ENCODE measurements at places on chromosomes 12 and 14.
A peak's percentile ranks its signal among the peaks of the same experiment; 100 is the strongest.

DNA sequence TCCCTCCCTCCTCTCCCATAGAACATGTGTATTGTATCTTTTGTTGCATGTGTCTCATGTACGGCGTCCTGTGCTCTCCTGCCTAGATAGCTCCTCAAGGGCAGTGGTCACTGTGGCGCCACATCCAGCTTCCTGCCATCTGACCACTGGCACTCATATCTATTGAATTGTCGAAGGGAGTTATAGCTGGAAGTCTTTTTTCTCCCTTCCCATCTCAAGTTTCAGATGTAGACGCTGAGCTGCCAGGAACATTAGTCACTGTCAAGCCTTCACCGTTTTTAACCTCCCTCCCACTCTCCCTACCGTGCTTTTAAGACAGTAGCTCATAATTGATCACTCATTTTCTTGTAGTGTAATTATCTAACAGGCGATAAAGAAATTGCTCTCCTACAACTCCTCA is 33.0 kb downstream of the MTHFD1 start:
- DNase-seq = no peak

DNA sequence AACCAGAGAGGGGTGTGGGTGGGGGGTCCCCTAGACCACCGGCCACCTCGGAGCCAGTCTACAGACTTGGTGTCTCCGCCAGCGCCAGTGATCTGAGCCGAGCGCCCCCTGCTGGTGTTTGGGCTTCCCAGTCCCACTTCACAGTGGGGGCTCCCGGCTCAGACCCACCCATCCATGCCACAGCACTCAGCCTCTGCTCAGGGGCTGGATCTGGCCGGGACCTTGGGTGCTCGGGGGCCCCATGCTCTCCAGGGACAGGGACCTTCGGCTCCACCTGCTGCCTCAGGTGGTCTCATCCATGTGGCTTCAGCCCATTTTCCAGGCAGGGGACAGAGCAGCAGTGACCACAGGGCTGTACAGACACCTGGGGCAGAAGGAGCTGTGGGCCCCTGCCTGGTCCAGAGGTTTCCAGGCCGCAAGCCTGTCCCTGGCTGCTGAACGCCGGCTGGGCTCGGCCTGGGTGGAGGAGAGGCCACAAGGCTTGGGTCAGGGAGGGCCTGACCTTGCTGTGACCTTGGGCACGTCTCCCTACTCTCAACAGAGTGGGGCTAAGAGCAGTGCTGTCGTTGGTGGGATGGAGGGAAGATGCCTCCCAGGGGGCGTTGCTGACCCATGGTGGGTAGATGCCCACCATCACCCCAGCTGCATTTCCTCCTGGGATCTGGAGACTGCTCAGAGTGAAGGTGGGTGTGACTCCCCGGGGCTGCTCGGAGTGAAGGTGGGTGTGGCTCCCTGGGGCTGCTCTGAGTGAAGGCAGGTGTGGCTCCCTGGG is 86.3 kb downstream of the KIF26A start:
- peak; percentile 9 for DNase-seq

GRCh38 chr14:56004323-56004722 is 113.9 kb upstream of the PELI2 start:
- DNase-seq = no peak

GRCh38 chr12:119713551-119714031 is 45.7 kb downstream of the PRKAB1 start:
- no peak for DNase-seq

- DNase-seq = no peak
Observed at GRCh38 chr14:54470701-54471100, 18.1 kb downstream of the GMFB start.

GRCh38 chr12:15933751-15934150 is 22.6 kb downstream of the DERA start:
- DNase-seq = no peak

DNA sequence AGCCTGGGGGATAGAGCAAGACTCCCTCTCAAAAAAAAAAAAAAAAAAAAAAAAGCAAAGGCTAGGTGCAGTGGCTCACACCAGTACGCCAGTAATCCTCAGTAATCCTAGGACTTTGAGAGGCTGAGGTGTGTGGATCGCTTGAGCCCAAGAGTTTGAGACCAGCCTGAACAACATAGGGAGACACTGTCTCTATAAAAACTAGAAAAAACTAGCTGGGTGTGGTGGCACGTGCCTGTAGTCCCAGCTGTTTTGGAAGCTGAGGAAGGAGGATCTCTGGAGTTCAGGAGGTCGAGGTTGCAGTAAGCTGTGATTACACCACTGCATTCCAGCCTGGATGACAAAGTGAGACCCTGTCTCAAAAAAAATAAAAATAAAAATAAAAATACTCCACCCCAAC is 8.9 kb upstream of the RBM25 start:
- DNase-seq = no peak

- DNase-seq = no peak
Observed at GRCh38 chr12:111761099-111761498, 5.6 kb upstream of the ALDH2 start.

DNA sequence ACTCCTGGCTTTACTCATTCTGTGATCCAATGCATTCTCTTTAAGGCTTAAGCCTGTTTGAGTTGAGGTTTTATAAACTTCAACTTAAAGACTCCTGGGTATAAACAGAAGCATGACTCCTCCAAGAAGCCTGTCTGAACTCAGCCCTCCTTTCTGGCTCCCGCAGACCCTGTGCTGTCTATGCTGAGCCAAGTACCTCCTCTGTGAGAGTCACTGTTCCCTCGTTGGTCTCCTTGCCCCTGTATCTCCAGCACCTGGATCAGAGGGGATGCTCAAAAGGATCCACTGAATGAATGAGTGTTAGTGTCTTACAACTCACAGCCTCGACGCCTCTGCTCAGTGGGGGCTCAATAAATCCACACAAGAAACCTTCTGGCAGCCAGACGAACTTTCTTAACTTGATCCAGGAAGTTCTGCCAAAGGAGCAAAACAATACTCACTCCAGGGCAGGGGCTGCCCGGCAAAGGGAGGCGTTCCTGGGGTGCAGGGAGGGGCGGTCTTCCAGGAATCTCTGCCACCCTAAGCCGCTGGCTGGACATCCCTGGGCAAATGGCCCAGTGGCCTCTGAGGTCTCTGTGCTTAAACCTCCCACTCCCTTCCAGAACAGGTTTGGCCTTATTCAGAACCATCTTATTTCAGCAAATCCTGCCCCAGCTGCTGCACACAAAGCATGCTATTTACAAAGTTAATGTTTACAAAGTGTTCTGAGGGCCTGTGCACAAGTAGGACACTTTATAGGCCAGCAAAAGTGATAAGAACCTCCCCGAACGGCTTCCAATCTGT is 32.9 kb downstream of the MAP1LC3B2 start:
- DNase-seq = no peak

DNA sequence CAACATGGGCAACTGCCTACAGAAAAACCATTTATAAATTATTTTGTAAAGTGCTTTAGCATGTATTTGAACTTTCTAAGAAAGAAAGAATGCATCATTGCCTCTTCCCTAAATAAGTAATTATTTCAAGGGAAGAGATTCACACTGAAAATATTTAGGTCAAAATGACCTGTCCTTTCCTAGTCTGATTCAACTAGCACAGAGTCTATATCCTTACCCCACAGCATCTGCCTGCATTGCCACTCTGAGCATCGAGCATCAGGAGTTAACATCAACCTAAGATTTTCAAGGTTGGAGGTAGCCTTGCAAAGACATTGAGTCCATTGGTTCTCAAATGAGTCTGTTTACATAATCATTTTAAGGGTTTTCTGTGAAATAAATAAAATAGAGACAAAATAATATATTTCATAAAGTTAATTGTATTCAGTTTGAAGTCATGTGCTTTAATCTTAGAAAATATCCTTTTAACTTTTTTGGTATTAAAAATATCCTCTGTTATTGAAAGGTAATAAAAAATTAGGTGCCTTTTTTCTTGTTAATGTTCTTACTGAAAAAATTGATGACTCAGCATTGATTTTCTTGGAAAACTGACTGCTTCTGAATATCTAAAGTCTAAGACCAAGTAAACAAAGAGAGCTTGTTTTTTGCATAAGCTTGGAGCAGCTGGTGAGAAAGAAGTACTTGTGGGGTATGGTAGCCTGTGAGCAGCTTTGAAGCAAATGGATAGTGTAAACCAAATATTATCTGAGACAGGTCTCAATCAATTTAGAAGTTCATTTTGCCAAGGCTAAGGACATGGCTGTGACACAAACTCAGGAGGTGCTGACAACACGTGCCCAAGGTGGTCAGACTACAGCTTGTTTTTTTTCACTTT is 269.0 kb upstream of the CLEC14A start:
- no peak for DNase-seq

DNA sequence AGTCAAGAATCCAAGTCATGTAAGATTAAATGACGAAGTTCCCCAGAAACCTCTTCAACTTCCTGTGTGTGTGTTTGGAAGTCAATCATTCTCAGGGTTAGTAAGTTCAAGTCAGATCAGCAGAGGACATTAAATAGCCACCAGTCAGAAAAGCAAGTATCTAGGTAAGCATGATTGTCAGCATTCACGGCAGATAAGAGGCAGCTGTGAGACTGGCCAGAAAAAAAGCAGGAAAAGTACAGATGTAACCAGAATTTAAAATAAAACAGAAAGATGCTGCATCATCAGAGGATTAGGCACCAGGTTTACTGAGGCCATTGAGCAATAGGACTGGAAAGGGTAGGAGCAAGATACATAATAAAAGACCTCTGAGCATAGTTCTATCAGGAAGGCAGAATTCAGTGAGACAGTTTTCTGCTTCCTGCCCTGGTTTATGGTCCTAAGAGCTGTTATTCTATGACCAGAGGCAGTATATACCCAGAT is 606.9 kb downstream of the FSCB start:
- no peak for DNase-seq

DNA sequence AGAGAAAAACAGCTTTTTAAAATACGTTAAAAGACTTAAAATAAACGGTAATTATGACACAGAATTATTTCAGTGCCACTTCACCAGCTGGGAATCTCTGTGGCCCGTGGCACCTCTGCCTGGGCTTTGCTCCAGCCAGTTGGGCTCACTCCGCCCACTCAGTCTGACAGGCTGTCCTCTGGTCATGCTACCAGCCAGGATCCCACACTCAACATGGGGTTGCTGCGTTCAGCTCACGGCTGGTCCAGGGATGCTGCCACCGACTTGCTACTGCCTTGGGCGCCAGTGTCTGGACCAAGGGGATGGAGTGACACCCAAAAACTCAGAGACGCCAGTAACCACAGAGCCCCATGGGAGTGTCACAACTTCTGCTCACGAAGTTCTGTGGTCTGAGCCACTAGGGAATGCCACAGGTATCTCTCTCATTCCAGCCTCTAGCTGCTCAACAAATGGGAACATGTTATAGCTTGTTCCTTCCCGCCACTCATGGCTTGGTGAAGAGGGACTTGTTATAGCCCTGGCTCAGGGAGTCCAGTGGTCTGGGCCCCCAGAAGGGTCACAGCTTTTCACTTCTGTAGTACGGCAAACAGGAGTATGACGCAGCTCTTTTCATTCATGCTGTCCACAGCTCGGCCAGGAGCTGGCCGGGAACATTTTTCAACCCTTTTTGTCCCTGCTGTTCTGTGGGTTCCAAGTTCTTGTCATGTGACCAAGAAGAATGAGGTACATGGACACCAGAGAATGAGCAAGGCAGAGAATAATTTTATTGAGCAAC is 23.4 kb upstream of the ATXN7L3B start:
- DNase-seq = no peak

GRCh38 chr14:71354801-71355200 is 447.5 kb downstream of the PCNX1 start:
- no peak for DNase-seq

- DNase-seq = no peak
Observed at GRCh38 chr14:65351493-65352194, 60.9 kb upstream of the FUT8 start.

- no peak for DNase-seq
Observed at GRCh38 chr12:4214877-4215228, 58.7 kb upstream of the CCND2 start.

DNA sequence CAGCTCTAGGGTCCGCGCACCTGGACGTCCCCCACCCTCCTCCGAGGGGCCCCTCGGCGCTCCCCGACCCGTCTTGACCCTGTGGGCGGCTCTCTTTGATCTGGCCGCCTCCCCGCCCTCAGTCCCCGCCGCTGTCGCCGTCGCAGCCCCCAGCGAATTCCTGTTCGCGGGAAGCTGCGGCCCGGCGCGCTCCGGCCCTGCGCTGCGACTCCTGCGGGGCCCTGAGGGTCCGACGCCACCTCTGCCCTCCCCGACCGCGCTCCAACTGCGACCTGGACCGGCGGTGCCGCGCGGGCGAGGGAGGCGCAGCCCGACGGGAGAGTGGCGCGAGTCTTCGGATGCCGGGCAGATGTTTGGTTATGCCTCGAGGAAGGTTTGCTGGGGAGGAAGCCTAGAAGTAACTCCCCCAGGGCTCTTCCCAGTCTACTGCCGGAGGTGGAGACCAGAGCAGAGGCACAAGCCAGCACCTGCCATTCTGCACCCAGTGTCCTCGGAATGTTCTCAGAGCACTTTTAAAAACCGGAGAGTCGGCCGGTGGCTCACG is 440 bp upstream of the ISM2 start:
- no peak for DNase-seq

GRCh38 chr12:116319233-116319897 is 41.9 kb upstream of the MED13L start:
- no peak for DNase-seq

DNA sequence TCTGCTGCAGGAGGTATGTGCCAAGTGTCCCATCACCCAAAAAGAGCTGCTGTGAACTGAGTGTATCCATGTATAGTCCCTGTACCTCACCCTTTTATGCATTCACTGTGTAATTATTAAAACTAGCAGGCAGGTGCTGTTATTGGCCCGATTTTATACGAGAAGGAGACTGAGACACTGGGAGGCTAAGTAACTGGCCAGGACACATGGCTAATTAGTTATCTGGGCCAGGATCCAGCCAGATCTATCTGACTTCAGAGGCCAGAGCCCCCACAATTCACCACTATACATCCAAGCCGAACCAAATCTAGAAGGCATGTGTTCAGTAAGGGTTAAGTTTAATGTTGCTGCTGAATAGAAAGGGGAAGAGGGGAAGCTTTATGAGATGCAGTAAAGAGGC is 73.4 kb downstream of the FRMD6 start:
- no peak for DNase-seq

GRCh38 chr12:22935090-22935489 is 310.1 kb downstream of the ETNK1 start:
- DNase-seq = no peak

DNA sequence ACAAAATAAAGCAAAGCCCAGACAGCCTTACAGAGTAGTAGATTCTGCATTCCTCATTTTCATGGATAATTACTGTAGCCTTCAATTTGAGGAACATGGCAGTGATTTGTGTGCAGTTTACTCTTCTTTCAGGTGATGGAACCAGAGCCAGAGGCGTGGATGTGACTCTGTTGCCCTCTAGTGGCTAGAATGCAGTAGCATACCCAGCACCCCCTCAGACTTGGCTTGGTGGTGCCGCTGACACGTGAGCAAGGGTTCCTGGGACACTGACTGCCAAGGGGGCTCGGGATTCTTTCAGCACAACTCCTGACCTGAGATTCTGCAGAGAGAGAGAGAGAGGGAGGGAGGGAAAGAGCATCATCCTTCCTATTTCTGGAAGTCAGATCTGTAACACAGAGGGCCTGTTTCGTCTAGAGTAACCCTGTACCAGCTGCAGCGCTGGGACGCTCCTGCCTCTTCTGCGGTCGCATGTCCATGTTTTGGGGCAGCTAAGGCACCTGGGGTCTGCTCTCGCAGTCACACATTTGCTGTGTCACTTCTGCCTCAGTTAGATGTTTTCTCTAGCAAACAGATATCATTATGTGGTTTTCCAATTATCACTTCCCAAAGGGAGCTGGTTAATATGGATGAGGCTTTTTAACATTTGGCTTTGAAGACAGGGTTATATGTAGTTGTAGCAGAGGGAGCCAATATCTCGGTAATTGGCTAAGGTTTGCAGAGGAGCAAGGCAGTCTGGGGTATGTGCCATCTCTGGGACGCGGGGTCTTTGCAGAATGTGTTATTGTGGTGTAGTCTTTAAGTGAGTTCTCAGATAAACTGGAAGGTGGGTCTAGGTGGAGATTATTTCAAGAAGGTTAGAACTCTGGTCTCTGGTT is 428.1 kb downstream of the NRXN3 start:
- DNase-seq = peak; percentile 4
